ENCODE measurements at places on chromosomes 7 and 10.

- H3K4me3 ChIP-seq = no peak overlapping the region
- no peak for DNase-seq
- no peak overlapping the region for H3K27ac ChIP-seq
- H3K4me1 ChIP-seq = no peaks in the 10 kb centered on the region
Observed at GRCh38 chr10:116210588-116211346, 62.2 kb downstream of the GFRA1 start.

- H3K4me1 ChIP-seq = peaks cover 21% of the 10 kb centered on the region
- DNase-seq = no peak
- H3K4me3 ChIP-seq = no peak overlapping the region
- H3K27ac ChIP-seq = no peak overlapping the region
- H3K27me3 ChIP-seq = peaks cover 43% of the 10 kb centered on the region
Observed at GRCh38 chr7:114088470-114088940, 169.7 kb upstream of the PPP1R3A start.

DNA sequence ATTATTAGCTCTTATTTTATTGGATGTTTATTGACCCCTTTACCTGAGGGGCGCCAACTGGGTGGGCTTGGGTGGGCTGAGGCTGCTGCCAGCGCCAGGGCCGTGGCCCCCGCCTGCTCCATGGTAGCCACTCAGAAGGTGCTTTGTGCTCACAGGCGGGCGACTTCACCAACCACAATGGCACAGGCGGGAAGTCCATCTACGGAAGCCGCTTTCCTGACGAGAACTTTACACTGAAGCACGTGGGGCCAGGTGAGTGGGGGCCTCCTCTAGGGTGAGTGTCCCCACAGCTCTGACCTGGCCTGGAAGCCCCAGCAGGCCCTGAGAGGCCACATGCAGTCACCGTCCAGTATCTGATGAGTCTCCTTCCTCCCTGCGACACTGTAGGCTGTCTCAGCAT, 4.1 kb downstream of the PPIF start:
- H3K4me3 ChIP-seq = no peak overlapping the region
- H3K27ac ChIP-seq = no peak overlapping the region

DNA sequence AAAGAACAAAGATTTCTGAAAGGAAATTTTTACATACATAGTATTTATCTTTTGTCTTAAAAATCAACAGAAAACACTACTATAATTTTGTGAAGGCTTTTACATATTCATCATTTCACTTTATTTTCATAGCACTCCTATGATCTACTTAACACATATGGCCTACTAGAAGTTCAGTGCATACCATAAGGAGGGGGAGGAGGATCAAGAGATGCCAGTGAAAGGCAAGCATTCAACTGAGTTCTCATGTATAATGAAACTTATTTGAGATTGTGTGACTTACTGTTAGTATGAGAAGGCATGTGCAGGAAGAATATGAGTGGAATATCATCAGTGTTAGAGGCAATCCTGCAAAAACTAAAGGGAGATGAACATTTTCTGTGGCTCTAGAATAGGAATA, 10.6 kb downstream of the BRAF start:
- no peak overlapping the region for H3K4me3 ChIP-seq
- DNase-seq = no peak
- no peaks in the 10 kb centered on the region for H3K27me3 ChIP-seq
- no peak overlapping the region for H3K27ac ChIP-seq
- H3K4me1 ChIP-seq = peaks cover 2% of the 10 kb centered on the region
- no peaks in the 10 kb centered on the region for H3K36me3 ChIP-seq

DNA sequence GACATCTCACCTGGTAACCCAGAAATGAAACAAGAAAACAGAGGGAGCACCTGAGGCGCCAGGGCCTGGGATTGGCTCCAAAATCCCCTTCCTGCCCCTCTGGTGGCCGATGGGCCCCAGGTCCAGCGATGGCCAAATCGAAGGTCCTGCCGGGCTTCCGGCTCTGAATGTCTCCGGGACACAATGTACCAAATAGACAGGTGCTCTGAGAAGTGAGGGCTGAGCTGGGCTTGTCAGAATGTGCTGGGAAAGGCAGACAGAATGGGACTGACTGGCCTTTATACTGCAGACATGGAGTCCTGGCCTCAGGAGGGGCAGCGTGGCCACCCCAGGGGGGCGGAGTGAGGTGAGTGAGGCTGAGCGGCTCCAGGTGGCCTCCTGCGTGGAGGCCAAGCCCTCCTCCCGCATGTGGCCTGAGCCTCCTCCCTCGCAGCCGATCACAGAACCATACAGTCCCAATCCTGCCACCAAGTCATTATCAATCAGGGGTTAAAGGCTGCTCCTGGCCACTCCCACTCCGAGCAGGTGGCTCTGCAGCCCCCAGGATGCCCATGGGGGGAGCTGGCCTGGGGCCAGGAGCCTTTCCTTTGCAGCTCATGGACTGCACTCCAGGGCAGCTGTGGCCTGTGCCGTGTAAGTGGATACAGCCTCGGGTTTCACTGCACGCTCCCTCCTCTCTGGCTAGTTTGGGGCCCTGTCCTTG, 185.5 kb downstream of the ADARB2 start:
- DNase-seq = no peak
- no peaks in the 10 kb centered on the region for H3K27me3 ChIP-seq
- H3K27ac ChIP-seq = no peak overlapping the region
- no peak overlapping the region for H3K4me3 ChIP-seq
- H3K4me1 ChIP-seq = no peaks in the 10 kb centered on the region

GRCh38 chr7:100886936-100887515, 2.5 kb downstream of the UFSP1 start:
- no peak overlapping the region for H3K27ac ChIP-seq
- DNase-seq = no peak
- no peaks in the 10 kb centered on the region for H3K27me3 ChIP-seq
- peaks cover 40% of the 10 kb centered on the region for H3K4me1 ChIP-seq

GRCh38 chr7:134931487-134931886, 54.8 kb upstream of the AGBL3 start:
- no peak overlapping the region for H3K4me3 ChIP-seq
- DNase-seq = peak; percentile 27
- H3K4me1 ChIP-seq = peaks cover 7% of the 10 kb centered on the region
- no peak overlapping the region for H3K27ac ChIP-seq
- H3K27me3 ChIP-seq = no peaks in the 10 kb centered on the region

DNA sequence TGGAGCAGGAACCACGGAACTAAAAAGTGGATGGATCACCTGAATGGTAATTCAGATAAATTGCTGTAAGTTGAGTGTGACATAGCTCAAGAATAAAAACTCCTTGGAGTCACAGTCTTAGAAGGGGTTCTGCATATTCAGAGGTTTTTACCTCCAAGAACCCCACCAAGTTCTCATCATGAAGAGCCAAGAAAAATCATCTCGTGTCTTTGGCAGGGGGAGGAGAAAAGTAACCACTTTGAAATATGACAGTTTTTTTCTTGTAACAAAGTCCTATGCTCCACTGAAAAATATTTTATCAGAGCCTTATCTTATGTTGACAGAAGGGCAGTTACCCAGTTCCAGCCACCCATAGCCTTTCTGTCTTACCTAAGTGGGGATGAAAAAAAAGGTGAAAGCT, 38.2 kb upstream of the MBL2 start:
- H3K27me3 ChIP-seq = peaks cover 4% of the 10 kb centered on the region
- no peaks in the 10 kb centered on the region for H3K4me1 ChIP-seq
- H3K27ac ChIP-seq = no peak overlapping the region
- no peak for DNase-seq
- no peak overlapping the region for H3K4me3 ChIP-seq
- no peaks in the 10 kb centered on the region for H3K36me3 ChIP-seq

GRCh38 chr7:42495256-42495655, 258.2 kb upstream of the GLI3 start:
- DNase-seq = no peak
- no peak overlapping the region for H3K4me3 ChIP-seq
- H3K27ac ChIP-seq = no peak overlapping the region
- H3K36me3 ChIP-seq = no peaks in the 10 kb centered on the region
- peaks cover 15% of the 10 kb centered on the region for H3K27me3 ChIP-seq

DNA sequence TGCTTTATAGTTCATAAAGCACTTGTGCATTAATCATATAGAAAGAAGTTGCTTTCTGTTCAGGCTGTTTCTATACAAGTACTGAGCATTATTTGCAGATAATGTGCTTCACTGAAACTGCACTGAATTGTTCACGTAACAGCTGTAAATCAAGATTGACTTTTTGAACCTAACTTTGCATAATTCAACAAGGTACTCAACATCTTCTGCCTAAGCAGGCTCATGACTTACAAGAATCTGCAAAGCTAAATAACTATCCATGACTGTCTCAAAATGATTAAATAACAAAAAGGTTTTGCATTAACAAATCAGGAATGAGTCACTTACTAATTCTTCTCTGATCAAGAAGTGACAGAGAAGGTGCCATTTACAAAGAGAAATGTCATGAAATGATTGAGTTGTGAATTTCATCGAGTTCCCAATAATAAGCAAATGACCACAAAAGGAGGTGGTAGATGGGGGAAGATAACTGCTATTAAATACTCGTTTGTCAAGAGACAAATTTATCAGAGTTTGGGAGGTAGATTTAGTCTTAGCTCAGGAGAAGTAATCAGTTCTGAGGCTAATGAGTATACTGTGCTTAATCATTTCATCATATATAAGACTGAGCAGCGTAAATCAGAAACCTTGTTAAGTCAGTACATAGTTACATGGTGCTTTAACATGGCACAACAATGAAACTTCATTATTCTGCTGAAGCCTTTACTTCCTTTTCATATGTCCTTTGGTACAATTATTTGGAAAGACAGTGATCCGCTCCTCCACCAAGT, 161.3 kb upstream of the LRRN3 start:
- H3K27me3 ChIP-seq = no peaks in the 10 kb centered on the region
- H3K4me1 ChIP-seq = no peaks in the 10 kb centered on the region
- no peak for DNase-seq

DNA sequence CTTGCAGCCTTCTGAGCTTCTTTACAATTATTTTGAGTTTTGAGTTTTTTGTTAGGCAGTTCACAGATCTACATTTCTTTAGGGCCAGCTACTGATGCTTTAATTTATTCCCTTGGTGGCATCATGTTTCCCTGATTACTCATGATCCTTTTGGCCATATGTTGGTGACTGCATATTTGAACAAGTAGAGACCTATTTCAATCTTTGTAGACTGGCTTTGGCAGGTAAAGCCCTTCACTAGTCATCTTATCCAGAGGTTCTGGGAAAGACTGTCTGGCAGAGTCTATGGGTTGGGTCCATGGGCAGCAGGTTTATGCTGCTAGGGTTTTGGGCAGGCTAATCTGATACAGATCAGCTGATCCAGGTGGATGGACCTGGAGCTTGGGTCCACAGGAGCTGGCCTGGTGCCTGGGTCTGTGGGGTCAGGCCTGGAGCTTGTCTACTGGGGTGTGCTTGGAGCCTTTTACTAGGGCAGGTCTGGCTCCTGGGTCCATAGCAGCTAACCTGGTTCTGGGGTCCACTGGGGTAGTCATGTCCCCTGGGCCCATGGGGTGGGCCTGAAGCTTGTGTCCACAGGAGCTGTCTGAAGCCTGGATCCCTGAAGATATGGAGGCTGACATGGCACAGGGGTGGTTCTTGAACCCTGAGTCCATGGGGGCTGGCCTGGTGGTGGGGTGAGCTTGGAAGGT, 72.7 kb downstream of the GPR85 start:
- H3K4me1 ChIP-seq = no peaks in the 10 kb centered on the region
- H3K36me3 ChIP-seq = no peaks in the 10 kb centered on the region
- no peak overlapping the region for H3K4me3 ChIP-seq
- no peak overlapping the region for H3K27ac ChIP-seq

DNA sequence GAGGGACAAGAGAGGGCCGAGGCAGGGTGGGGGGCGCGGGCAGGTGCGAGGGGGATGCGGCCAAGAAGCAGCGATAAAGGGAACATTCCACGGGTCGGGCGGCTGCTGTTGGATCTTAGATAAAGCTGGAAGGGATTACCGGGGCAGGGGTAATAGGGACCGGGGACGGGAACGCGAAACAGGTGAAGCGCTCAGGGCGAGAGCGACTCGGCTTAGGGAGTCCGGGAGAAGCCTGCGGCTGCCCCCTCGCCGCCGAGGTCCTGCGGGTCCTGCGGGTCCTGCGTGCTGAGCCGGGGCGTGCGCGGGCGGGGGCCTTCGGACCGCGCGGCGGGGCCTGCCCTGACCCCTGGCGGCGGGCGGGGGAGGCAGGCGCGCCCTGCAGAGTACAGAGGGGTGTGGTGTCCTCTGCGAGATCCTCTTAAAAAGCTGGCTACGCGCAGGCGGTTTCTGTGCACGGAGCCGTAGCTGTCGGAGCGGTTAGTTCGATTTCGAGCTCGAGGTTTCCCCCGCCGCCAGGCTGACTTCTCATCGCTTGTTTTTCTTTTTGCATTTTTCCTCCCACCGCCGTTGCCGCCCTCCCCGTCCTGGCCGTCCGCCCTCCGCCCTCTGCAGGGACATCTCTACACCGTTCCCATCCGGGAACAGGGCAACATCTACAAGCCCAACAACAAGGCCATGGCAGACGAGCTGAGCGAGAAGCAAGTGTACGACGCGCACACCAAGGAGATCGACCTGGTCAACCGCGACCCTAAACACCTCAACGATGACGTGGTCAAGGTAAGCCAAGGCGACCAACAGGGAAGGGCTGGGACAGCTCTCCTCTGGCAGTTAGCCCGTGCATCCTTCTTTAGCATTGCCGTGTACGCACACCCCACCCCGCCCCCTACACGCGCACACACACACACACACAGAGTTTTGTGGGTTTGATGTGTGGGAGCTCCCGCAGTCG, 1.4 kb downstream of the CAV1 start:
- H3K36me3 ChIP-seq = peaks cover 14% of the 10 kb centered on the region
- peak overlapping the region; percentile 90 for H3K4me3 ChIP-seq
- no peaks in the 10 kb centered on the region for H3K27me3 ChIP-seq

GRCh38 chr10:77669892-77670291, 32.3 kb upstream of the KCNMA1 start:
- no peaks in the 10 kb centered on the region for H3K36me3 ChIP-seq
- DNase-seq = no peak
- H3K27ac ChIP-seq = no peak overlapping the region
- no peaks in the 10 kb centered on the region for H3K4me1 ChIP-seq
- H3K4me3 ChIP-seq = no peak overlapping the region

DNA sequence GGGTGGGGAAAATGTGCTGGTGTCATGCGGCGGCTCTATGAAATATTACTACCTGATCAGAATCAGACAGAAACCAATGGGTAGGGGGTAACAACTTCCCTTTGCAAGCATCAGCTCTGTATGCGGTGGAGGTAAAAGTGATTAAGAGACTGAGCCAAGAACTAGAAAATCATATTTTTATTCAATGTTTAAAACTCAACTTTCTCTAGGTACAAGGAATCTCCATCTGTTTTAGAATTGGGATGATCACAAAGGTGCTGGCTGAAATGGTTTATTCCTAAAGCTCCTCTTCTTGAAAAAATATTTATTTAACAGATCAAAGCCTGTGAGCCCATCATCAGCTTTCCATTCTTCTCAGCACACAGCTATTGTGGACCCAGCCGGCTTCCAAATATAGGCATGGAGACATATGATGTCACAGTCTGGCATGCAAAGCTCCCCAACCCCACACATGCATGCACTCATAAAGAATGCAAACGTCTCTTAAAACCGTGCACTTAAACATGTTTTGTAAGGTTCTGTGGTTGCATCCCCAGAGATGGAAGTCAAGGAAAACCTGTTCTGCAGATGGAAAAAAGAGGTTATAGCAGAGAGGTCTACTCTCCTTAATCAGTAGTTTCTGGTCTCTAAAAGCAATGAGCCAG, 126.0 kb downstream of the SKIDA1 start:
- peak; percentile 50 for DNase-seq
- H3K4me1 ChIP-seq = no peaks in the 10 kb centered on the region
- no peak overlapping the region for H3K27ac ChIP-seq
- no peak overlapping the region for H3K4me3 ChIP-seq
- H3K27me3 ChIP-seq = no peaks in the 10 kb centered on the region
- no peaks in the 10 kb centered on the region for H3K36me3 ChIP-seq
